Muscle of back (tissue), 13 donors: ENCODE measurements at places on chromosomes 13 and 19.

DNA sequence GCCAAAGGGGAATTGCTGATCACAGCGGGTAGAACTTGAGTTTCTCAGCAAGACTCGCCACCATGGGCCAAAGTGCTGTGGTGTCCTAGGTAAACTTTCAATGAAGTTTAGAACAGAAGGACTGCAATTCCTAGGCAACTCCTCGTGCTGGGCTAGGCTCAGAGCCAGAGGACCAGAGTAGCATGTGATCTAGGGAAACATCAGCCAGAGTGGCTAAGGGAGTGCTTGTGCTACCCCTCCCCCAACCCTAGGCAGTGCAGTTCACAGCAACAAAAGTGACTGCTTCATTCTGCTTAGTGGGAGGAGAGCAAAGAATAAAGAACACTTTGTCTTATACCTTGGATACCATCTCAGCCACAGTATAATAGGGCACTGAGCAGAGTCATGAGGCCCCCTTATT is 1658.6 kb upstream of the MIR17HG start:
- DNase-seq = no peak

GRCh38 chr13:20258208-20258962 is 26.3 kb upstream of the GJB6 start:
- no peak for DNase-seq

GRCh38 chr13:22095794-22096193 is 424.9 kb downstream of the FGF9 start:
- no peak for DNase-seq

DNA sequence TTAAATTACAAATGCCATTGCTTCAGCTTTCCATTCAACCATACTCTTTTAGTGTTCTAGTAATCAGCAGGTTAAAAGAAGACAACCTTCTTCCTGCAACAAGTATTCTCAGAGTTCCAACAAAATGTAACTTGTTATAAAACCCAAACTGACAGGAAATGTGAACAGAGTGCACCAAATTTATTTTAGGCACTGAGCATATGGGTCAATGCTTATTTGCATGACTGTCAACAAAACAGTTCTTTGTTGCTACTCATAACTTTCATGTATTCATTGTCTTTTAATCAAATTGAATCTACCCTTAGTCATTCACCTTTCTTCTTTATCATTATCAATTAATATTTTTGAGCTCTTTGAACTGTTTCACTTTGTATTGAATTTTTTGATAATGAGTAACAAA is 554.1 kb downstream of the DACH1 start:
- no peak for DNase-seq

- DNase-seq = peak; percentile 34
Observed at GRCh38 chr13:43085545-43085944, 62.2 kb downstream of the DNAJC15 start.

GRCh38 chr13:22061806-22062391 is 391.0 kb downstream of the FGF9 start:
- DNase-seq = no peak

DNA sequence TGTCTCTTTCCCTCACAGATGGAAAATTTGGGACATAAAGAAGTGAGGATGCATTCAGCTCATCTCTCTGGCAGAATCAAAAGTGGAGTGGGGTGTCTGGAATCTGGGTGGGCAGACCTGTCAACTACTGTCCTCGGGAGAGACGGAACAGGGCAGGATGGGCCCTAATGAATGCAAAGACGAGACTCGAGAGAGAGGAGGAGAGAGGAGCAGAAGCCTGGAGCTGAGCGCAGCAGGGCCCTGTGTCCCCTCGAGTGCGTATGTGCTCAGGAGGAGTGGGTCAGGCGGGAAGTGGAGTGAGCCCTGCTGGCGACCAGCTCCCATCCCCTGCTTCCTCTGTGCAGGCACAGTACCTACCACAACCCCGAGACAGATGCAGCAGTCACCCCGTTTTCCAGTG is 78.9 kb downstream of the TEX29 start:
- no peak for DNase-seq

DNA sequence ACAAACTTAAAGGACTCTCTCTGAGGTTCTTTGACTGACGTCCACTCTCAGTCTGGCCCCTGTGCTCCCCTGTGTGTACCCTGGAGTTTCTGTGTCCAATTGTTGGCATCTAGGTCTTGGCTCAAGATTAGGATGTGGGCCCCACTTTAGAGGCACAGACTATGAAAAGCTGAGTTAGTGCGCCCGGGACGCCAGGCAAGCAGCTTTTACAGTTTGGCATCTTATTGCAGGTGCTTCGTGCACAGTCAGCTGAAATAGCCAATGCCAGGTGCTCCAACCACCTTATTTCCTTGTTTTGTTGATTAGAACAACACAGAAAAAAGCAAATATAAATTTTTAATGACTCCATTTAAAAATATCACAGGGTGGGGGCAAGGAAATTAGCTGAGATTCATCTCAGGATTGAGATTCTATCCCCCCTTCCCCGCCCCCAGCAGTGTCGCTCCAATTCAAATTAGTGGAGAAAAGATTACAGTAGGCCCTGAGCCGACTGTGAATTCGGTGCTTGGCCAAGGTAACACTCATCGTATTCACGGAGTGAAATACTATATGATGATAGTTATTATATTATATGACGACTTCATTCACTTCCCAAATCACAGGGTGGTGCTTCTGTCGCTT is 4.3 kb downstream of the SOX1 start:
- DNase-seq = no peak

DNA sequence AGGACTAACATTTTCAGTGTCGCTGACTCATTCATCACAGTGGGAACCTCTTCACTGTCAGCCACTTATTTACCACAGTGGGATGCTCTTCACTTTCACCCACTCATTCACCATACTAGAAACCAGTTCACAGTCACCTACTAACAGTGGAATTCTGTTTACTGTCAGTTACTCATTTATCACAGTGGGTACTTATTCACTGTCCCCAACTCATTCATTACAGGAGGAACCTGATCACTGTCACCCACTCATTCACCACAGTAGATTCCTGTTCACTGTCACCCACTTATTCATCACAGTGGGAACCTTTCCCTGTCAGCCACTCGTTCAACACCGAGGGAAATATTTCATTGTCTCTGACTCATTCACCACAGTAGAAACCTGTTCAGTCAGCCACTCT is 10.1 kb upstream of the ZNF85 start:
- no peak for DNase-seq

- DNase-seq = no peak
Observed at GRCh38 chr19:15532779-15533521, 24.6 kb downstream of the CYP4F22 start.

DNA sequence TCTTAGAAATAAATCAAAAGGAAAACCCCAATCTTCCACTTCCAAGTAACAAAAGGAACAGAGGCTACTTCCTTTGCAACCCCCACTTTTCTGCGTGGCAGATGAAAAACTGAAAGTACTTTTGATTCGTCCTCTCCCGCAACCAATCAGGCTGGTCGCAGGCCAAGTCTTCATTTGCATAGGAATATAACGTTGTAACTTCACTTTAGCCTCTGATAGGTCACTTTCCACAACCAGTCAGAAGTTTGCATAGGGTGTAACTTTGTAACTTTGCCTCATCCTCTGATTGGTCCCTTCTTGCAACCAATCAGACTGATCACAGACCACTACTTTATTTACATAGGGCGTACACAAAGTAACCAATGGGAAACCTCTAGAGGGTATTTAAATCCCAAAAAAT is 37.2 kb downstream of the TGDS start:
- DNase-seq = no peak

GRCh38 chr19:29528350-29528945 is 2.7 kb downstream of the VSTM2B start:
- DNase-seq = peak; percentile 61

GRCh38 chr13:44800626-44801025 is 188.6 kb downstream of the NUFIP1 start:
- DNase-seq = no peak

- no peak for DNase-seq
Observed at GRCh38 chr13:43309311-43309710, 285.9 kb downstream of the DNAJC15 start.

GRCh38 chr19:7515645-7516151 is at the start of gene ZNF358:
TSS of gene ZNF358 (plus strand) at chr19:7516103. CDS start at chr19:7519243, 3,140 bp downstream.
- DNase-seq = peak; percentile 91
